ENCODE measurements at places on chromosomes 11 and 22.

- peak; percentile 65 for DNase-seq
Measured at GRCh38 chr11:77066229-77067042, at the start of gene CAPN5. CAPN5 (plus strand) TSS chr11:77066971; CDS start chr11:77084887, 17,916 bp downstream.

GRCh38 chr22:40499209-40499623, 128.8 kb downstream of the SGSM3 start:
- peak; percentile 97 for DNase-seq

DNA sequence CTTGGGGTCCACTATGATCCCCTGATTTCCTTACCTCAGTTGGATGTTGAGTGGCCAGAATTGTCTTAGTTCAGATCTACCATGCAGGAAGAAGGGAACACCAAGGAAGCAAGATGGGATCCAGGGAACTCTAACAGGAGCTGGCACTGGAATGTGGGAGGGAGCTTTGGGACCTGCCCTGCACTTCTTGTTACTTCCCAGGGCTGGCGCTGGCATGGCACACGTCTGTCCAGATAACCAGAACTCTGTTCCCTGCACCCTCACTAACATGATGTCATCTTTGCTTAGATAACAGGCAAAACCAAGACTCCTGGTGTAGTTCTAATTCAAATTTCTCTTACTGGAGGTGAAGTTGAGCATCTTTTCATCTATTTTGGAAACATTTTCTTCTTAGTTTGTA, 550.0 kb downstream of the MN1 start:
- no peak for DNase-seq

DNA sequence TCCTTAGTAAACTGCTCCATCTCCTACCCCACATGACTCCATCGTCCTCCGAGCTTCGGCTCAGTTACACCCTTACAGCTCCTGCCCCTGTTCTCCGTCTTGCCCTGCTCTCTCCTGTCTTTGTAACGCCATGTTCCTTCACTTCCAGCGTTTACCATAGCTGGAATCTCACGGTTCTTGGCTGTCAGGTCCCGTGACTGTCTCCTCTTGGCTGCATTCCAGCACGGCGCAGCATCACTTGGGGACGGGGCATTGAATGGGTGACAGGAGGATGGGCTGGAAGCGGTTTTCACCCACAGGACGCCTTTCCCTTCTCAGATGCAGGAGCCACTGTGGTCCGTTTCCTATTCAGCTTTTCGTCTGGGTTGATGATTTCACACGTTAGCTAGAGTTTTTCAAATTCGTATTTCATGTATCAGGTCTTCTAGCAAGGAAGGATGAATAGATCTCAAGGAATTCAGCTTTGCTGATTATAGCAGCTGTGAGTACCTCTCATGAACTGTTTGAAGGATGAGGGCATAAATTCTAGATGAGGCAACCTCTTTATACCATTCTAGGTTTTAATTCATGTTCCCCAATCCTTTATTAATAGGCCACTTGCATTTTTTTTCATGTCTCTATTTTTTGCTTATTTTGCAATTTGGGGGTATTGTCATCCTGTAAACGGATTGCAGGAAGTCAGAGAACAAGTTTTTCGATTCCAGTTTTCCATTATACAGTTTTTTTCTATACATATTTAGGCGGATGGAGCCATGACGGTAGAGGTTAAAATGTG, 29.1 kb downstream of the ZBED4 start:
- no peak for DNase-seq

GRCh38 chr11:10351765-10352641, 47.1 kb downstream of the ADM start:
- no peak for DNase-seq

DNA sequence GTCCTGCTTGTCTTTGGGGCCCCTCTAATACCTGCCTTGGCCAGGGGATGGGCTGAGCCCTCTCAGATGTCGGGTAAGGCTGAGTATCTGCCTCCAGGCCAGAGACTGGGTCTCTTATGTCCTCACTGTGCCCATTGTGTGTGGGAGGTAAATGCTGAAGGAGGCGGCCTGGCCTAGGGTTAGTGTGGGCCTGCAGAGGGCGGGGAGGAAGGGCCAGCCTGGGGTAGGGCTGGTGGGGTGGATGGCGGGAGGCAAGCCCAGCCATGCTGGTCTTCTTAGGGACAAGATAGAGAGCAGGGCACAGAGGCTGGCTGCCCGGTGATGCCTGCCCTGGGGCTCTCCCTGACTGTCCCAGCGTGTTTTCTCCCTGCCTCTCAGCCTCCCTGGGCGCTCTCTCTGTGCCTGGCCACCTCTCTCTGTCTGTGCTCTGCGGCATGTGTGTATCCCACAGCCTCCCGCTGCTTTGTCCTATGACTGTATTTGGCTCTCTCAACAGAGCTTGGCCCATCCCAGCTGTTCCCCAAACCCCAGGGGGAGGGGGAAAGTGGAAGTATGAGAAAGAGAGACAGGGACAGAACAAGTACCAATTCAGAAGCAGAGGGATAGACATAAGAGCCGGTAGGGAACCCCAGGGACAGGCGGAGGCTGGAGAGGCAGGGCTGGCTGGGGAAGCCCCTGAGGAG, 57.0 kb downstream of the PDE2A start:
- no peak for DNase-seq

DNA sequence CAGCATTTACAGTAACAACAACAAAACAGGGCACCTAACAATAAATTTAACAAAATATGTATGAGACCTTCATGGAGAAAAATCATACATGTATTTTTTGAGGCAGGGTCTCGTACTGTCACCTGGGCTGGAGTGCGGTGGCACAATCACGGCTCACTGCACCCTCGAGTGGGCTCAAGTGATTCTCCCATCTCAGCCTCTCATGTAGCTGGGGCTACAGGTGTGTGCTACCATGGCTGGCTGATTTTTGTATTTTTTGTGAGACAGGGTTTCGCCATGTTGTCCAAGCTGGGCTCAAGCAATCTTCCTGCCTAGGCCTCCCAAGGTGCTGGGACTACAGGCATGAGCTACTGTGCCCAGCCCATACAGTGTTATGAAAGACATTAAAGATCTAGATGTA, 278.1 kb downstream of the SWAP70 start:
- DNase-seq = no peak

DNA sequence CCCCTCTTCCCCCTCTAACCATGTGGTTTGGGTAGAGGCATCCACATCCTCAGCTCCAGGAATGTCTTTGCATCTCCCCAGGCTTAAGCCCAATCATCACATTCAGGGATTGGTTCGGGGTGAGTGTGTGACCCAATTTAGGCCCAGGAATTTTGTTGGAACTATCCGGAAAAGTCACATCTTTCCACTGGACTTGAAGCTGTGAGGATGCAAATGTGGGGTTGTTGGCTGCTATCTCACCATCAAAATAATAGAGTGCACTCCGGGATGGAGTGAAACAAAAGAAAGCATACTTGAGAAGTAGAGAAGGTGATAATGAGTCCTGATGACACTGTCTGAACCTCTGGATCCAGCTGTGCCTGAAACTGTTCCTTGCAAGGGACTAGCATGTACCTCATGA, 33.8 kb upstream of the OLFML1 start:
- no peak for DNase-seq

GRCh38 chr11:67464411-67465188, 4.5 kb downstream of the TMEM134 start:
- no peak for DNase-seq

- DNase-seq = peak; percentile 86
Measured at GRCh38 chr11:74925281-74925680, 23.6 kb downstream of the XRRA1 start.

GRCh38 chr11:39571081-39571480, 1888.4 kb downstream of the LRRC4C start:
- DNase-seq = no peak

- DNase-seq = no peak
Measured at GRCh38 chr11:119476666-119477331, 53.8 kb upstream of the THY1 start.

- no peak for DNase-seq
Measured at GRCh38 chr11:66800720-66801428, 42.4 kb upstream of the RCE1 start.

DNA sequence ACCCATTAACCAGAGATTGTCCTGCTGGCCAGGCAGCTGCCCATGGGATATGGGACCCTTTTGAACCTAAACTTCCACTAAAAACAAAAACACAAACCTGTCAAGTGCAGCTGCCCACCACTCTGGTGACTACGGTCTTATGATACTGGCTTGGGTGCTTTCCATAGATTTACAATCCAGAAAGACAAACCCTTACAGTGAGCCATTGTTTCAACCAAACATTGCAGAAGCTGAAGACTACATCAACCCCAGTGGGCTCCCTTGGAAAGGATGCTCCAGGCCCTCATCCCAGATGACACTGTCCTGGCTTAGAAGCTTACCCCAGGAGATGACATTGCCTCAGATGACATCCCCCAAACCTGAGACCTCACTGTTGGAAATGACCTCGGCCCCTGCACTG, 56.9 kb upstream of the WNT11 start:
- DNase-seq = no peak

DNA sequence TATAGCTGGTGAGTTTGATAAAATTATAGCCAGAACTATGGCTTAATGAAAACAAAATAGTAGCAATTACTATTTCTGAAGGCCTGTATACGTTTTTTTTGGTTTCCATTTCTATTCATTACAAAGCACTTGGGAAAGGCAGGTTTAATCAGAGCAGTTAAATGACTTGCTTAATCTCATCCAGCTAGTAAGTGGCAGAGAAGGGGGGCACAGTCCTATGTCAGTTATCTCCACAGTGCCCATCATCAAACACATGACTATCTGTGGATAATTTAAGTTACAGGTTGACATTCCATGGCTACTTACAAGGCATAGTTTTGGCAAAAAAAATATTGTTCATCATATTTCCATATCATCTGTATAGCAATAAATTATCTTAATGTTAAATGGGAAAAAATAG, 93.7 kb downstream of the PGR start:
- DNase-seq = no peak

DNA sequence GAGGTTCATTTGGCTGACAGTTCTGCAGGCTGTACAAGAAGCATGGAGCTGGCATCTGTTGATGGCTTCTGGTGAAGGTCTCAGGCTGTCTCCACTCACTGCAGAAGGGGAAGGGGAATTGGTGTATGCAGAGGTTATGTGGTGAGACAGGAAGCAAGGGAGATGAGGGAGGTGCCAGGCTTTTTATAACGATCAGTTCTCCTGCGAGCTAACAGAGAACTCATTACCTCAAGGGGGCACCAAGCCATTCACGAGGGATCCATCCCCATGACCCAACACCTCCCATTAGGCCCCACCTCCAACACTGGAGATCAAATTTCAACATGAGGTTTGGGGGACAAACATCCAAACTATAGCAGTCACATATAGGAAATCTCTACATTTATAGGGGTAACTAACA, 38.7 kb upstream of the E2F8 start:
- no peak for DNase-seq

DNA sequence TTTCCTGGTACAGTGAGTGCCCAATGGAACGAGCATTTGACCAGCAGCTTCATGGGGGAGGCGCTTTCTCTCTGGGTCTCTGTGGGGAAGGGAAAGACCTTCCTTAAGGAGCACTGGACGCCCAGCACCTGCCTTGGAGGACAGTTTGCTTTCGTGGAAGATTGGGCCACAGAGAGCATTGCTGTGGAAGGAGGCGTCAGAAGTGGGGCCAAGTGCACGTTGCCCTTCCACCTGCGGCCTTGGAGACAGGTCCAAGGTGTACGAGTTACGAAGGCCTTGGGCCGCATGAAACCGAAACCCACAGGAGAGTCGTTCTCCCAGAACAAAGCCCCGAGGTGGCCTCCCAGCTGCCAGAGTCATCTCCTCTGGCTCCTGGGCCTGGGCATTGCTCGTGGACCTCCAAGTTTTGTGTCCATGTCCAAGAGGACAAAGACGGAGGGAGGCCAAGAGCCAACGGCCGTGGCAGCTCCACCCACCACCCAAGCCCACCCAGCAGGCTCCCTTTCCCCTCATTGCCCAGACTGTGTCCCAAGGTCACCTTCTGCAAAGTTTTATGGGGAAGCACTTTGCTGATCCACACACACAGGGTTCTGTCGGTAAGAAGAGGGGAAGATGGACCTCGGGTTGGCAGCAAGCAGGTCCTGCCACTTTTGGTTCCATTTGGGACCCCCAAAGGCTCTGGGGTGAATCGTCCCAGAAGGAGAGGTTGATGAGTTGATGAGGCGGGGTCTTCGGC, 5.8 kb upstream of the NLRP6 start:
- DNase-seq = no peak

GRCh38 chr11:2512431-2513407, 67.9 kb downstream of the KCNQ1 start:
- no peak for DNase-seq

DNA sequence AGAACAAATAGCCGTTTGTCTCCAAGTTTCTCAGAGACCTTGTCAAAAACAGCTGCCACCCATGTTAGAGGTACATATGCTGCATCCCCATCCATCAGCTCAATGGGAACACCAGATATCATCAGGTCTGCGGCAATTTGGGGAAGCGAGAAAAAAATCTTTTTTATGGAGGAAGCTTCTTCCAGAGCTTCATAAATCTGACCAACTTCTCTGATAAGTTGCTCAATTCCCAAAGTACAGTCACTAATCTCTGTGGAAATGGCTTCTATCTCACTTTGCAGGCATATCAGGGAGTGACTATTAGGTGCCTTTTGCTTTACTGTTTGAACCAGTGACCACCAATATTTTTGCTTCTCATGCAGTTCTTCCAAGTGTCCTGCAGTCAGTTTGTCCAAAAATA, 34.3 kb upstream of the MRPL17 start:
- no peak for DNase-seq

DNA sequence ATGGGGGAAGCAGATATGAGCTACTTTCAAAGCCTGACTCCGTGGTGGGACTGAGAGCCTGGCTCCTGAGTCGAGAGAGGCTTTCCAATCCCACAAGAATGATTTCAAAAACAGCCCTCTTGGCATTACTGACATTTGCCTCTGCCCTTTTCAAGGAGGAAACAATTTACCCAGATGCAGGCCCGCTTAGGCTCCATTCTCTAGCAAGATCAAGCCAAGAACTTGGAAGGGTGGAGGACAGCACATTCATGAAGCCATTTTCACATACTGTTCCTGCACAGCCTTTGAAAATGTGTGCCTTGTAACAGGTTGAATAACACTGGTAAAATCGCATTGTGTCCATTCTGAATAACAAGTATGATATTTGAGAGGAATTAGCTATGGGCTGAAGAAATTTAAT, 58.2 kb upstream of the EED start:
- DNase-seq = no peak

- no peak for DNase-seq
Measured at GRCh38 chr11:82194521-82194920, 539.1 kb downstream of the FAM181B start.

DNA sequence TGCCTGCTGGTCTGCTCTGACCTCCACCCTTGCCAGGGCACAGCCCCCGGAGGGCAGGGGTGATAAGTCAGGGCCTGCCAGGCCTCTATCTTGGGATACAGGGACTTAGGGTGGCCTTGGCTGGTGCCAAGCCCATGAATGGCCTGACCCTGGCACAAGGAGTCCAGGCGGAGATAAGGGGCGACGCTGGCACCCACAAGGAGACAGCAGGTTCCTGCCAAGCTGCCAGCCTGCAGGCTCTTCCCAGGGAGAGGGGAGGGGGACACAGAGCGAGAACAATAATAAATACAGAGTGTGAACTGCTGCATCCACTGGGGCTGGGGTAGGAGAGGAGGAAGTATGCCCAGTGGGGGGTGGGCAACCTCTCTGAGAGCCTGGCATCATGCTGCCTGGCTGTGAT, 978 bp downstream of the CSDC2 start:
- no peak for DNase-seq

- DNase-seq = no peak
Measured at GRCh38 chr22:44214764-44215163, 34.0 kb downstream of the PARVG start.

Measured in AG09309 (cell line).